ENCODE measurements at places on chromosomes 7 and 10.

DNA sequence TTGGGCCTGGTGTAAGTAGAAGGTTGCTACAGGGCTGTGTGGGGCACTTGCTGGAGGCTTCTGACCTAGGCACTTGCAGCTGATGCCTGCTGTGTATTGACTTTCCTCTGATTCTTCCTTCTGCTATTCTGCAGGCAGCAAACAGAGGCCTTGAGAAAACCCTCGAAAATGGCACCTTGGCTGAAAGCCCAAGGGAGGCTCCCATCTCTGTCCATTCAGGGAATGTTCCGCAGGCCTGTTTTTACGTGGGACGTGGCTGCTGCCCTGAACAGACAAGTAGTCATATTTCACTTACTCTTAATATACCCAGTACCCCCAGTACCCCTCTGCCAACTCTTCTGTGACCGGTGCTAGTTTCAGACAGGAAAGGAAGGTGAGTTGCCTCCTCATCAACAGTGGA, 664.7 kb downstream of the INHBA start:
- no peak for DNase-seq

DNA sequence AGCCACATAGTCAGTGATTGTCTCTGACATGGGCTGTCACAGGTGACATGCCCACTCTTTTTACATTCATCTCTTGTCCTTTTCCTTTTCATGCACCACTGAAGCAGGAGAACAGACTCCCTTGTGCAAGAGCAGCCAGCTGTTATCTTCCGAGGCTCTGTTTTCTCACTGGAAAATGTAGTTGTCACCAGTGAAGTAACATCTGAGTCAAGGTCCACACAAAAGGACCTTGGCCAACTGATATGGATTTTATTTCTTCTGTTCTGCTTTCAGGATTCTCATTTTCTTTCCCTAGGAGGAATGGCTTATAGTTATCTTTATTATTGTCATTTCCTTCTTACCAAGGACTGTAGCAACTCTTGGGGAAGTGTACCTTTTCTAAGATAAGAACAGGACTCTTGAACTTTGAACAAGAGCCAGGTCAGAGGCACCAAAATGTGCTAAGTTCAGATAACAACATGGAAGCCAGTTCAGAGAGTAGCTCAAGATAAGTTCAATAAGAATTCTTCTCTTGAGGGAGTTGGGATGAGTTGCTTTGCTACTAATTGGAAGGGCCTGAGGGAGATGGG, 22.7 kb downstream of the AVPI1 start:
- DNase-seq = no peak

DNA sequence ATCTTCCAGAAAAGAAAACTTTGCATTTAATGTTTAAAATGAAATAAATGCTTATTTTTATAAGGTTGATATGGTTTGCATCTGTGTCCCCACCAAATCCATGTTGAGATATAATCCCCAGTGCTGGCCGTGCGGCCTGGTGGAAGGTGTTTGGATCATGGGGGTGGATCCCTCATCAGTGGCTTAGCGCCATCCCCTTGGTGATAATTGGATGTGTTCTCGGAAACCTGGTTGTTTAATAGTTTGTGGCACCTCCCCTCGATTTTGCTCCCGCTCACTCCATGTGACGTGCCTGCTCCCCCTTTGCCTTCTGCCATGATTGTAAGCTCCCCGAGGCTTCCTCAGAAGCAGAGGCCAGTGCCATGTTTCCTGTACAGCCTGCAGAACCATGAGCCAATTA, 2.4 kb upstream of the MTPAP start:
- no peak for DNase-seq

DNA sequence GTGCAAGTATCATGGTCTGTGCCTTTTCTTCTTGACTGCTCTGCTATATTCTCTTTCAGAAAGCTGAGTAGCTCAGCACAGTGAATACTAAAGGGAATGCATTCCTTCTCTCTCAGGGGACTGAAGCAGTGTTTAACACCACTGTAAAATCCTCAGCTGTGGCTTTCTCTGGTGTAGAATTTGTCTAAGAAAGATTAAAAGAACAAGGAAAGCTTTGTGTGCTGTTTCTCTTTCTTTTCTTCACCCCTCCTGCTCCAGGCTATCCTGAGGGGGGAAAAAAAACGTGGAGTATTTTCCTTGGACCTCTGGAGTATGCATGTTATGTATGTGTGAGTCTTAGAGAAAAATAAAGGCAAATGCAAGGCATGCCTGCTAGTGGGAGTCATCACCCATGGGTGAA, 383.9 kb downstream of the AUTS2 start:
- DNase-seq = no peak

DNA sequence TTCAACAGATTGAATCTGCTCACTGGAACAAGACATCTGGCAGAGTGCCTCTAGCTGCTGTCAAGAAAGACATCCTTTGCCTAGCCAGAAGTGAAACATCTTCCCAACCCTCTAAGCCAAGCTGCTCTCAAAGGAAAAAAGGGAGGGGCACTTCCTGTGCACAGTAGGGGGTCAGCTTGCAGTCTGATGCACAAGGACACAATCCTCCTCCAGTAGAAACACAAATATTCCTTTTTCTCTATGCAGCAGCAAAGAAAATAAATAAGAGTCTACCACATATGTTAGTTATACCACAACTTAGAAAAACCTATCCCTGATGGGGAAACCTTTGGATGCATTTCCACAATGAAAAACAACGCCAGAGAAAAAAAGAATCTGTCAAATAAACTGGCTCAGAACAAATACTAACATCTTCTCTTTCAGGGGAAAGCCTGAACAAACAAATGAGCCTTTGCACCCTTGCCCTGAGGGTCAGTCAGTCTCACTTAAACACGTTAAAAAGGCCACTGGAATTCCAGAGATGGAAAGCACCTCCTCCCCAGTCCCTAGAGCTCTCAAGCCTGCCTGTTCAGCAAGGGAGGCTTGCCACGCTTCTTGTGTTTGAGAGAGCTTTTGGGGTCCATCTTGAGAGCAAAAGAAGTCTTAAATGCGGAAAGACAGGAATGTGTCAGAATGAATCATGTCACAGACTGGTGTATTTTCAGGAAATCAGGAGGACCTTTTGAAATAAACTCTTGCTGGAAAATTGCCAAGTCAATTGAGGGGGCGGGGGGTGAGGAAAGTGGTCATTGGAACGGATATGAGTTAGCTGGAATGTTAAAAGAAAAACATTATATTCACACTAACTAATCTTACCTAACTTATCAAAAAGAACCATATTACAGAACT, 7.5 kb downstream of the LAMB1 start:
- DNase-seq = no peak

GRCh38 chr10:13136651-13137050, 24.7 kb upstream of the MCM10 start:
- no peak for DNase-seq

DNA sequence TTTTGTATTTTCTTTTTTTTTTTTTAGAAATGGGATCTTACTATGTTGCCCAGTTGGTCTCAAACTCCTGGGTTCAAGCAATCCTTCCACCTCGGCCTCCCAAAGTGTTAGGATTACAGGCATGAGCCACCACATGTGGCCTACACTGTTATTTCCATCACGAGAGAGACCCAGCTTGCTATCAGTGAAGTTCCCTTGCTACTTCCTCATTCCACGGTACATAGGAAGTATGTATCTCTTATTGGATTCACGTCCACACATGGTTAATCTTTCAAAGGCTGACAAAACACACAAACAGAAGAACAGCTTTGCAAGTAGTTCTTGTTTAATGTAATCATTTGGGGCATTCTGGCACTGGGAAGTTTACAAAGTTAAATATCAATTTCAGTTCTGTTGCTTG, 50.9 kb downstream of the DCLRE1A start:
- no peak for DNase-seq

- DNase-seq = no peak
These were observed 889 bp downstream of the OR2A2 start for GRCh38 chr7:144110272-144110671.

DNA sequence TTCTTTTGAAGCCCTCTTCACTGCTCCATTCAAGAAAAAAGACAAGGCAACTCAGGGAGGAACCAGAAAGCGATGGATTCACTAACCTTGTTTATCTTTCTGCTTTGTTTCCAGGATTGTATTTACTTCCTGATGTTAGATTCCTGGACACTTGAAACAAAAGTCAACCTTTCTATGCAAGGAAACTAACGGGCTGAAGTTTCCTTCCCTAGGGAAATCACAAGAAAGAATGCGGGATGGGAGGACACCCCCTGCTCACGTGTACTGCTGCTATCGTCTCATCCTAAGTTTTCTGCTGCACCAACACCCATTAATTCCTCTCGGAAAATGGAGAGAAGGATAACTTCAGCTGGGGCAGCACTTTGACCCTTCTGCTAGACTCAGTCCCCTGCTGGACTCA, 50.3 kb downstream of the ELMO1 start:
- DNase-seq = no peak

DNA sequence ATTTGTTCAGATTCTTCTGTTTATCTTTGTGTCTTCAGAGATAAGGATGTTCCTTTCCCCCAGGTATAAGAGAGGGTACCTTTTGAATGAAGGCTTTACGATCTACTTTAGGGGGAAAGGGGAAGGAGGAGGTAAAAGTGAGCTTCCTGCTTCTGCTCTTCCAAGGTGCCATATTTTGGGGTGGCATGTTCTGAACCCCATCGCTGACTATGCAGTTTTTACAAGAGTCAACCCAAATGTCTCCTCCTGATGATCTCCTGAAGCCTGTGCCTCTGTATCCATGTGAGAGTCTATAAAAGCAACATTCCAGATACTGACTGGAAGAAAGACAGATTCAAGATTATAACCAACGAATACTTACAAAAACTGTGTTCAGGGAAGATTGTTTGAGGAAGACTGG, 102.5 kb downstream of the ZNF277 start:
- DNase-seq = no peak
